ENCODE measurements at places on chromosomes 11 and 22.

- H3K4me1 ChIP-seq = no peaks in the 10 kb centered on the region
- H3K36me3 ChIP-seq = no peaks in the 10 kb centered on the region
- DNase-seq = no peak
These were observed 357.9 kb downstream of the TBC1D22A start for GRCh38 chr22:47120399-47120798.

GRCh38 chr11:26557666-26558065 is 14.4 kb downstream of the MUC15 start:
- no peaks in the 10 kb centered on the region for H3K4me1 ChIP-seq
- no peaks in the 10 kb centered on the region for H3K27me3 ChIP-seq
- H3K27ac ChIP-seq = no peak overlapping the region
- no peak overlapping the region for H3K4me3 ChIP-seq

DNA sequence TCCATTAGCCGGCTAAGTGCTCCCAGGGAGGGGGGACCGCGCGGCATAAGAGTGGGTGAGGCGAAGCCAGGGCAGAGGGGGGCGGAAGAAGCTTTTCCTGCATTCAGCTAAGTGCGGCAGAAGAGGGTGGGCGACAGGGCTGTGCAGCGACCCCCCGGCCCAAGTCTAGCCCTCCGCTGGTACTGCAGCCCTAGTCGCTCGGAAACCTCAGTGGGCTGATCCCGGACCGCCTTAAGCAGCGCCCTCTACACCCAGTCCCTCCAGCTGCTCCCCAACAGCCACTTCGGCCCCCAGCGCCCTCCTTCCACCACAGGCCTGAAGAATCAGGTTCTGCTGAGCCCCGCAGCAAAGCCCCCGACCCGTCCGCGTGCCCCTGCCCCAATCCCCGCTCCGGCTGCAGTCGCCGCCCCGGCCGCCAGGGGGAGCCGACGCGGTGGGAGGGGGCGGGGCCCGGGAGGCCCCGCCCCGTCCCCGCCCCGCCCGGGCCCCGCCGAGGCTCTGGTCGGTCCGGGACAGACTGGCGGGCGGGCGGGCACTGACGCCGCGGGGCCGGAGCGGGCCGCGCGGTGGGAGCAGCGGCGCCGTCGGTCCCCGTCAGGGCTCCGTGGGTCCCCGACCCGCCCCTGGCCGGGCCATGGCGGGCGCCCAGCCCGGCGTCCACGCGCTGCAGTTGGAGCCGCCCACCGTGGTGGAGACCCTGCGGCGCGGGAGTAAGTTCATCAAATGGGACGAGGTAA is at the start of gene PLCB3:
TSS of gene PLCB3 (plus strand) at position 515 of the 737 bp plus-strand sequence. CDS start at position 635, 120 bp downstream.
- no peaks in the 10 kb centered on the region for H3K27me3 ChIP-seq
- H3K36me3 ChIP-seq = peaks cover 10% of the 10 kb centered on the region
- peak within 1 kb of the TSS; percentile 93 for H3K4me3 ChIP-seq
- H3K4me1 ChIP-seq = peaks cover 30% of the 10 kb centered on the region
- H3K27ac ChIP-seq = peak within 1 kb of the TSS; percentile 49

DNA sequence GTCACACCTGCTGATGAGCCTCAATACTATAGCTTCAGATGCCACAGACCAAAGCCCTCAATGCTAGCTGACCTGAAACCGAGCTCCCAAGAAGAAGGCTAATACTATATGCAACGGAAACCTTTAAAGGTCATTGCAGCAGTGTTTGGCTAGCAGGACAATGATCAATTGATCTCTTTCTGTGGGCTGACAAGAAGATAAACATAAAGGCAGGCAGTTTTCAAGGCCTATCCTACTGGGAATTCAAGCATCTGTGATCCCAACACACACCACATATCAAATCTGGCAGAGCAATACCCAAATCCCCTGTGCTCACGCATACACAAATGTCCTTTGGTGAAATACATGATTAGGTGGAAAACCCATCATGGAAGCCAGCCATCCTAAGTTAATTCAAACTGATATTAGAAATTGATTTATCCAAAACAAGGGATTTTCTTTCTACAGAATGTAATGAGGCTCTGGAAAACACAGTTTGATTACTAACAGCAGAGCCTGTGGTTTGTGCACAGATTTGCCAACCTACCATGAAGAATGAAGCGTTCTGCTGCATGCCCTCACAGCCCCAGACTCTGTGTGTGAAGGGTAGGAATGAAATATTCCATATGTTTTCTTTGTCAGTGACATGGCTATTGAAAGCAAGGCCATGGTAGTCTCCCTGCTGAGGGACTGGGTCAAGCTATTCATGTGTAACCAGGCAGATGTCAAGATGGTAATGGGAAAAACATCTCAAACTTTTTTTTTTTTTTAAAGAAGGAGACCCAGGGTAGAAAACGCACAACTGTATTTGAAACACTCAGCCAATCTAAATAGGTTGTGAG is 12.2 kb downstream of the LGR4 start:
- no peaks in the 10 kb centered on the region for H3K36me3 ChIP-seq
- H3K27ac ChIP-seq = no peak overlapping the region
- H3K27me3 ChIP-seq = no peaks in the 10 kb centered on the region
- no peak for DNase-seq

DNA sequence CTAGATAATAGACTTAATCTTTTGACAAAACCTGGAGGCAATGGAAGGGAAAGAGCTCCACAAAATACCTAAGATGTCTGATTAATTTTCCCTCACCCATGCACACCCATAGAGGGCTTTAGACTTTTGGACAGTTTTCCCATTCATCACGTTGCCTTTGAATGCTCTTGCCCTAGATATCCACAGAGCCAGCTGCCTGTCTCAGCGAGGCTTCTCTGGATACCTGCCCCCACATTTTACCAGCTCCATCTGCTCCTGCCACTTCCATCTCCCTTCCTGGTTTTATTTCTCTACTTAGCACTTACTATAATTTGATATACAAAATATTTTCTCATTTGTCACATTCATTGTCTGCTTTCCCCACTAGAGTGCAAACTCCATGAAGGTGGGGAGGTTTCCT is 136.8 kb downstream of the FDX1 start:
- H3K36me3 ChIP-seq = no peaks in the 10 kb centered on the region
- H3K27ac ChIP-seq = no peak overlapping the region
- no peak overlapping the region for H3K4me3 ChIP-seq
- no peaks in the 10 kb centered on the region for H3K4me1 ChIP-seq

DNA sequence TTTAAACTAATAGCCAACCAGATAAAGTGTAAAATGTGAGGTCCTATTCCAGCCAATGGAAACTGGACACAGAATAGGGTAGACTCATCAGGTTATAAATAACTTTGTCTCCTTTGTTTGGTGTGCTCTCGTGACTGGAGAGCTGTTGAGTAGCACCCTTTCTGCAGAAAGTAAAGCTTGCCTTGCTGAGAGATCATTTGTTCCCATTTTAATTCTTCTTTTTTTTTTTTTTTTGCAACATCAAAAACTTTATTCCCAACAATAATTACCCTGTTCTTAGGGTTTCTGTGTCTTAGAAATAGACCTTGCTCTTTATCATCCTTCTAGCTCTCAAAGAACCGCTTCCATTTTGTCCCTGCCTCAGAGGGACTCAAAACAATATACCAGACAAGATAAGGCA is 220.4 kb downstream of the FAM76B start:
- no peaks in the 10 kb centered on the region for H3K4me1 ChIP-seq
- no peak overlapping the region for H3K4me3 ChIP-seq
- no peak overlapping the region for H3K27ac ChIP-seq
- DNase-seq = no peak
- H3K27me3 ChIP-seq = no peaks in the 10 kb centered on the region

DNA sequence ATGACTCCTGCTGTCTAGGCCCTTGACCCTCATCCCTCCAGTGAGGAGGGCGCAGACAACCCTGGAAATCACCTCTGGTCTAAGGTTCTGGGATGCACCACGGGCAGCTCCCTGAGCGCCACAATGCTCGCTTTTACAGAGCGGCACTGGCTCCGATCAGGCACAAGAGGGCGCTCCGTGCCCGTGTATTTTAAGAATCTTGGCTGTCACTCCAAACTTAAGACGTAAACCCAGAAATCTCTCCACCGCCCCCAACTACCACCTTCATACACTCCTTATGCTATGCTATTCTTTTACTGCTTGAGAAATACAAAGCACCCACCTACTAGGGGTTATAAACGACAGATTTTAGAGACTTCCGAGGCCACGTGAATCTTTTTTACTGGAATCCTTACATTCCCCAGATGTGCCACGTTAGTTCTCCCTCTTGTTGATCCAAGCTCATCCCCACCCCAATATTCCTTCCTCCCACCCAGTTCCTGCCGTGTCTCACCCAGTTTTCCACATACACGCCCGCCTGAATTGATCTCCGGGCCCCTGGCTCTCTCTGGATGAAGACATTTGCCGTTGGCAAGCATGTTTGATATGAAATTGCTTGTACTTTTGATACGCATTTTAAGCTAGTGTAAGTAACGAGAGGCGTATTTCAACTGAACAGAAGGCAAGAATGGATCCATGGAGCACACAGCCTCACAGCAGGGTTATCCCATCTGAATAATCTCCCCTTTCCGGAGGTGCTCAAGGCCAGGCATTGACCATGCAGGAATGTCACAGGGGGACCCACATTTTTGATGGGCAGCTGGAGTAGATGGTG is 453.5 kb downstream of the OPCML start:
- H3K4me3 ChIP-seq = no peak overlapping the region
- no peaks in the 10 kb centered on the region for H3K36me3 ChIP-seq
- no peaks in the 10 kb centered on the region for H3K4me1 ChIP-seq
- H3K27ac ChIP-seq = no peak overlapping the region

- no peak for DNase-seq
- no peaks in the 10 kb centered on the region for H3K36me3 ChIP-seq
- no peaks in the 10 kb centered on the region for H3K27me3 ChIP-seq
- H3K4me3 ChIP-seq = no peak overlapping the region
These were observed 935.8 kb upstream of the RAG2 start for GRCh38 chr11:37533830-37534229.

DNA sequence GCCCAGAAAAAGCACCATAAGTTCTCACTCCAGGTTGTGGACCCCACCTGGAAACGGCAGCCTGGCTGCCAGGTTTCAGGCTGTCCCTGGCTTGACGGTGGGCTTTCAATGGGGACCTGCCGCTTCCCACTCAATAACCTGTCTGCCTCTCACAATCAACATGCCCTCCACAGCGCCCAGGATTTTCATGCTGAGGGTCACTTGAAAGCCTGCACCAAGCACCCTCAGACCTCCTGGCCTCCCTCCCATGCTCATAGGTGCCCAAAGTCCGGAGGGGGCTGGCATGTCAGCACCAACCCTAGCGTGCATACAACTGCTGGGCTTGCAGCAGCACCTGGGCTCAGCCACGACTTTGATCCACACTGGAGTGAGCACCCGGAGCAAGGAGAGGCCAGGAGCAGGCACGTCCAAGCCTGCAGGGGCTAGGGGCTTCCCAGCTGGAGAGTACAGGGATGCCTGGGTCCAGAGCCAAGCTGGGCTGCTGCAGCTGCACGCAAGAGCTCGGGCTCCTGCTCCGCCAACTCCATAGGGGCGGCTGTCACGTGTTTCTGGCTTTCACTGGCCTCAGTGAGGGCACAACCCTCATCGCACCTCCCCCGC is 1214.3 kb upstream of the RAG2 start:
- H3K4me3 ChIP-seq = no peak overlapping the region
- H3K27me3 ChIP-seq = no peaks in the 10 kb centered on the region
- no peak for DNase-seq
- H3K4me1 ChIP-seq = no peaks in the 10 kb centered on the region
- H3K36me3 ChIP-seq = no peaks in the 10 kb centered on the region

- peak; percentile 72 for DNase-seq
- H3K36me3 ChIP-seq = no peaks in the 10 kb centered on the region
- H3K27me3 ChIP-seq = peaks cover 4% of the 10 kb centered on the region
- no peak overlapping the region for H3K4me3 ChIP-seq
- H3K4me1 ChIP-seq = no peaks in the 10 kb centered on the region
These were observed 79.1 kb upstream of the LMO2 start for GRCh38 chr11:33970984-33971466.

DNA sequence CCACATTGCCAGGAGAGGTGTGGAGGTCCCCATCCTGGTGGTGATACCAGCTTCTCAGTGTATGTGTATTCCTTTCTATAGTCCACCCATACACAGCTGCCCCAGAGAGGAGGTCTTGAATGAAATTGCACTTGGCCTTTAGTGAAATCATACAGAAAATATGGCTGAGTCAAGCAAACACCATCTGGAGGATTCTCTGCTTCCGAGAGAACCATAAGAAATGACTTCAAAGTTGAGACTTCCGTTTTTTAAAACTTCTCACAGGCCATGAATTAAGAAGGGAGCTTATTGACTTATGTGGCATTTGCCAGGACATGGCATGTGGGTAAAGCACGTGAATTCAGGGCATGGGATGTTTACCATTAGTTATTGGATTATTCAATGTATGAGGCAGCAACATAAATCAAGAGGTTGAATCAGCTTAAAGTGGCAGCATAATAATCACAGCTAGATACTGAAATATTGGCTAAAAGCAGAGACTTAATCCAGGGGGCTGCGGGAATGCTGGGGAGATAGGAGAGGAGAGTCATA is 119.1 kb upstream of the MTNR1B start:
- H3K27ac ChIP-seq = no peak overlapping the region
- H3K36me3 ChIP-seq = no peaks in the 10 kb centered on the region
- no peak for DNase-seq
- no peaks in the 10 kb centered on the region for H3K27me3 ChIP-seq
- no peak overlapping the region for H3K4me3 ChIP-seq
- H3K4me1 ChIP-seq = no peaks in the 10 kb centered on the region

- H3K36me3 ChIP-seq = no peaks in the 10 kb centered on the region
- H3K27me3 ChIP-seq = peaks cover 14% of the 10 kb centered on the region
- no peak for DNase-seq
- H3K4me1 ChIP-seq = no peaks in the 10 kb centered on the region
- H3K27ac ChIP-seq = no peak overlapping the region
- no peak overlapping the region for H3K4me3 ChIP-seq
These were observed 10.7 kb downstream of the NDUFV1 start for GRCh38 chr11:67617243-67617953.

GRCh38 chr11:60763692-60764369 is 7.2 kb downstream of the MS4A15 start:
- no peak overlapping the region for H3K27ac ChIP-seq
- no peaks in the 10 kb centered on the region for H3K36me3 ChIP-seq

DNA sequence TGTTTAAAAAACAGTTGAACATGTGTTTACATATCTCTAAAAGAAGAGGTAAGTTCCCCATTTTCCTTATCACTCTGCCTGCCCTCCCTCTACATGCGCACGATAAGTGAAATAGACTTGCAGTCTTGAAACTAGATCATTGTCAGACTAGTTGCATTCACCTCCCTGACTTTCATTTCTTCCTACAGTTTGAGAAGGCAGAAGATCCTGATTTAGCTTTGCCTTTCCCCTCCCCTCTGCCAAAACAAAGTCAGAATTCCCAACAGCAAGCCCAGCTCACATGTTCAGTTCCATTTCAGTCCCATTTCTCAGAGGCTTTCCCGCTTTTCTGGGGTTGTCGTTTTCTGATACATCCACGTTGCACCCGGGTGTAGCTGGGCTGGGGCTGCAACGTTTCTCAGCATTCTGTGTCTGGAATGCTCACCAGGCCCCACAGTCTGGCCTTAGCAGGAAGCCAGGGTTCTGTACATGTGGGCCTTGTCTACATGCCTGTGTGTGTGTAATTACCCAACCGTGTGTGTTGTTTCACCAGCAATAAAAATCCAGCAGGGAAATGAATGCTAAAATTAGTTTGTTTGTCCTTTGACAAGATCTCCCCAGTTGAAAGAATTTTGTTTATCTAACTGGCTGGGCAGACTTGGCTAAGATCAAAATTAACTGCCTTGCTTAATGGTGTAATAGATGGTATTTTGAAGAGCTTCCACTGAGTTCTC is 179.2 kb downstream of the DBX1 start:
- peak; percentile 88 for DNase-seq
- no peaks in the 10 kb centered on the region for H3K27me3 ChIP-seq
- no peak overlapping the region for H3K4me3 ChIP-seq

GRCh38 chr11:65478388-65479183 is 20.3 kb upstream of the MALAT1 start:
- H3K36me3 ChIP-seq = no peaks in the 10 kb centered on the region
- DNase-seq = no peak
- H3K27ac ChIP-seq = peak overlapping the region; percentile 9
- no peaks in the 10 kb centered on the region for H3K27me3 ChIP-seq
- H3K4me1 ChIP-seq = peaks cover 19% of the 10 kb centered on the region
- no peak overlapping the region for H3K4me3 ChIP-seq

Measured in endothelial cell of umbilical vein (primary cell).